Stimulated activated CD4-positive, alpha-beta T cell treated with anti-CD3 and anti-CD28 coated beads, Interleukin-15, amount 100 ng/mL, for 1 hour (primary cell): ENCODE measurements at places on chromosomes 3 and 15.

GRCh38 chr3:19105826-19106225 is 42.5 kb upstream of the KCNH8 start:
- DNase-seq: no peak

DNA sequence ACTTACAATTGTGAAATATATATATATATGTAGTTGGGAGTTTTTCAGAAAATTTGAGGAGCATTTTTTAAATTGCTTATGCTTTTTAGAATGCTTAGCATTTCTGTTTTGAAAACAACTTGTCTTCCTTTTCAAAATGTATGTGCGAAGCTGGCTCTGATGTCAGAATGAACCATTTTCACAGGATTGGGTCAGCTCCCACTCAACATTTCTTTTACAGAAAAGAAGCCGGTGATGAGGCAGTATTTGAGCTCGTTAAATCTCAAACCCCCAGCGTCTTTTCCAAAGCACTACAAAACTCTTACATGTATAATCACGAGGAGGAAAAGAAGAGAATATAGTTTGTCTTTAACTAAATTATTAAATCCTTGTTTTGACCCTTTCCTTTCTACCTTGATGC is 225.4 kb downstream of the MEIS2 start:
- no peak for DNase-seq

DNA sequence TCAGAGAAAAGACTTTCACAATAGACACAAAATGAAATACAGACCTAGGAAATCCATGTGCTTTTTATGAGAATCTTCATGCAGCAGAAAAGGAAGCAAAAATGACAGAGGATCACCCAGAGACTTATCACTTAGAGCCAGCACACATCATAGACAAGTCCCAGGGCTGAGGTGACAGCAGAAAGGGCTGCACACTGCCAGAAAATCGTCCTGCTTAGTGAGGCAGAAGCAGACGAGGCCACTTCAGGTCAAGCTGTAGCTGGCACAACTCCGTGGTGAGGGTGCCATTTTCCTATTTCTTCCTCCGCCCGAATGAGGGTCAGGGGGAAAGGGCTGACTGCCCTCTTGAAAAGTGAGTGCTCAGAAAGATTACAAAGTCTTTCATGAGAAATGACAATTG is 95.9 kb upstream of the TNIK start:
- no peak for DNase-seq

GRCh38 chr3:98056035-98056434 is 20.9 kb upstream of the GABRR3 start:
- DNase-seq: no peak

GRCh38 chr3:184497804-184498203 is 63.8 kb upstream of the EPHB3 start:
- no peak for DNase-seq

DNA sequence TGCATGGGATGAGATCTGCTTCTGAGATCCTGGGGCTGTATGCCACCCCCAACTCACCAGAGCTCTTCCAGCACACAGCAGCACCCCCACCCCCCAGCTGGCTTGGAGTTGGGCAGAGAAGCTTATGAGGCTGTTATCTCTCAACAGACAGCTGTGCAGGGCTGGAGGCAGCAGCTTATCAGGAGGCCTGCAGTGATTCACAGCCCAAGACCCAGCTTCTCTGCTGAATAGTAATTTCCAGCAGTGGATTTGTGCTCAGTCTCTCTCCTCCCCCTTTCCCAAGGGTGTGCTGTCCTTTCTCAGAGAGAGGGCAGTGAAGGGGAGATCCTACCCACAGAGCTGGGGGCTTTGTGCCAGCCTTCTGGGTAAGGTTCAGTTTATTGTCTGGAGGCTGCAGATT is 2.1 kb downstream of the RPP25 start:
- DNase-seq: no peak

DNA sequence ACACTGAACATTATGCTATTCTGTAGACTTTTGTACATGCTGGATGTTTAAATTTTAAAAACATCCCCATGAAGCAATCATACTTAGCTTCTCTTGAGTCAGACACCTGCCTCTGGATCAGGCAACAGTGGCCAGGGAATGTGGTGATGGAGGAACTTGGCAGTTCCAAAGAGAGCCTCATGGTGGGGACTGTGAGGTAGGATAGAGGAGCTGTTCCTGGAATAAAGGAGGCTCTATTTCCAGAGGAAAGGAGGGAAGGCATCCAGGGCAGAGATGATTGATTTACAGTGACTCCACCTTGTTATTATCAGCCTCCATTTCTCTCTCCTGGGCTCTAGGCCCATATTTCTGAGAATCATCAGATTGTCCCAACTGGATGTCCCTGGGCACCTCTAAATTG is 35.0 kb upstream of the ABHD17C start:
- DNase-seq: no peak

GRCh38 chr15:63240109-63240508 is 37.3 kb upstream of the APH1B start:
- no peak for DNase-seq

DNA sequence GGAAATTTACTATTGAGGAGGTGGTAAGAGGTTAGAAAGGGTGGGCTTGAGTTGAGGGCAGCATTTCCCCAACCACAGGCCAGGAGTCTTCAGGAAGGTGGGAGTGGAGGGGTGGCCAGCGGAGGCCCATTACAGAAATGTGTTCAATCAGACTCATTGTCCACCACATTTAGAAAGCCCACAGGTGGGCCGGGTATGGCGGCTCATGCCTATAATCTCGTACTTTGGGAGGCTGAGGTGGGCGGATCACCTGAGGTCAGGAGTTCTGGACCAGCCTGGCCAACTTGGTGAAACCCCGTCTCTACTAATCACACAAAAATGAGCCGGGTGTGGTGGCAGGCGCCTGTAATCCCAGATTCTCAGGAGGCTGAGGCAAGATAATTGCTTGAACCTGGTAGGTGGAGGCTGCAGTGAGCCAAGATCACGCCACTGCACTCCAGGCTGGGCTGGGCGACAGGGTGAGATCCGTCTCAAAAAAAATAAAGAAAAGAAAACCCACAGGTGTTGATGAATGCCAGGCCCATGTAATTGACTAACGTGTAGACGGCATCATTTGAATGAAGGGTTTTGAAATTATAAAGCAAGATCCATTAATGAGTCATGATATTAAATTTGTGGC is 12.2 kb upstream of the SYNM start:
- no peak for DNase-seq

GRCh38 chr15:100057281-100057680 is 284.5 kb downstream of the ADAMTS17 start:
- no peak for DNase-seq

- no peak for DNase-seq
Observed at GRCh38 chr3:144028798-144029411, 57.3 kb downstream of the DIPK2A start.

DNA sequence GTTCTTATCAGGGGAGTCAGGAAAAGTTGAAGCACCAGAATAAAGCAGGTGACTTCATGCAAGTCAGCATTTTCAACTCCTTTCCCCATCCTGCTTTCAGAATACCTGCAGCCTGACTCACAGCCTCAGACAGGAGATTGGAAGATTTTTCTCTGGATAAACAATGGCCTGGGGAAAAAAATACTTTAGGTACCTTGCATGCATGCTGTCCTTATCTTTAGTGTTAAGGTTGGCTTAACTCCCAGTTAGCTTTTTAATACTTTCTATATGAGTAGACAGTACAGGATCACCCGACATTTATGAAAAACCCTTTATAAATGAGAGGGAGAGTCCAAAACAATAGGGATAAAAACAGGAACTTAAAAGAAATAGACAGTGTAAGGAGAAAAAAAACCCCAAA is 53.6 kb downstream of the PAK2 start:
- no peak for DNase-seq

DNA sequence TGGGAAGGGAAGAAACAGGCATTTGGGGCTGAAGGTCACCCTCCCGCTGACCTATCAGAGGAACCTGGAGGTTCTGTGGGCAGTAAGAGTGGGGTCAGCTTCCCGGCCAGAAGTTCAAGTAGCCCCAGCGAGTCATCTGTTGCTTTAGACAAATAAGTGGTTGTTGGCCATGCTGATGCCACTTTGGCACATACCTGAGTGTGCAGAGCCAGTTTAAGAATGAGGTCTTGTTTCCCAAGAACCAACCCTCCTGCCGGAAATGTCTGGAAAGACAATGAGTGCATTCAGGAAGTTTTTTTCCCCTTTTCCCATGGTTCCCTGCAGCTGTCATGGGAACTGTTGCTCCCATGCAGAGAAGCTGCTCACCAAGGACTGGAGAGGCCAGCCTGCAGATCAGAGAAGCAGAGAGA is 166.7 kb downstream of the ZNF621 start:
- DNase-seq: no peak

GRCh38 chr3:102449341-102449740 is 14.5 kb downstream of the ZPLD1 start:
- DNase-seq: no peak

DNA sequence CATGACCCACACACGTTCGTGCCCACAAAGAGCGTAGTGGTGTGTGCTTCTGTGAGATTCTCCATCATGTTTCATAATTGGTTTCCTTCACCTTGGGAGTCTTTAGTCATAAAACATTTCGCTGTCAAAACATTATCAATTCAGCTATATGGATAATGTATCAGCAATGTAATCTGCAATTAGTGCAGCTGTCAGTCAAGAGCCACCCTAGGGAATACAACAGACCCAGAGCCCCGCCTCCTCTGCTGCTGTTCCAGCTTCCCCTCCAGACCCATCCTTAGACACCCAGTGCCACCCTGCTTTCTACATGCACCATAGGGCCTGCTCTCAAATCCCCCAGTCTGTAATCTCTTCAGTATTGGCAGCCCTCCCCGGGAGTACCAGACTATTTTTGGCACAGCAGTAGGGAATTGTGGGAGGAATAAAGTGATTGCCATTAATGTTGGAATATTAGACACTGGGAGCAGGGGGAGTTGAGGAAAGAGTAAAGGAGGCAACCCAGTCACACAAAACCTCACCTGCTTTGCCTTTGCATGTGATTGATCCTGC is 31.5 kb upstream of the C3orf80 start:
- DNase-seq: no peak

DNA sequence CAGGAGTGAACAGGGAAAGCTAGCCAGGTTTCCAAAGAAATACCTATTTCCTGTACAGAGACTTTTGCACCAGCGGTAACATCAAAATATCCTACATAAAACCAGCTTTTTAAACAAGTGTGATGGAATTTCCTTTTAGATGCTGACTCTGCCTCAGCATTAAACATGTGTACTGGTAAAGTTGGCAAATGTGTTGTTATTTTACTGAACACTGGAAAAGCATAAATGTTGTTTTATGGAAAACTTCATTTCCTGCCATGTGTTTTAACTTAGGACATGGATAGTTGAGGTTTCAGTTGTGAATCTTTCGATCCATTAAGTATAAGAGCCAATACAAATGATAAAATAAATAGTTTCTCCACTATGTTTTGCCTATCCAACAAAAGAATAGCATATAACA is 15.7 kb downstream of the OXNAD1 start:
- no peak for DNase-seq

DNA sequence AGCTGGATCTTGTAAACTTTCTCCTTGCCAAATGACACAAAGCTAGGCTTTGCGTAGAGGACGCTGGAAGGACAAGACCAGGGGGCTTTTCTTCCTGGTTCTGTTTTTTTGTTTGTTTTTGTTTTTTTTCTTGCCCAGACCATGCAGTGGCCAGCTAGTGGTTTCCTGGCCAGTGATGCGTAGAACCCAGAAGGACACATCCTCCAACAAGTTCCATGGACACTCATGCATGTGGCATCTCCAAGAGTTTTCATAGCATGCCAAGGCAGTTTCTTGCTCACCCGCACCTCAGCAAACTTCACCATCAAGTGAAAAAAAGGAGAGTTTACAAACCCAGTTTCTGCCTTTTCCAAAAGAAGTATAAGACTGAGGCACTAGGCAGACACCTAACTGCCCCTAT is 46.1 kb upstream of the TMCO5A start:
- DNase-seq: no peak

DNA sequence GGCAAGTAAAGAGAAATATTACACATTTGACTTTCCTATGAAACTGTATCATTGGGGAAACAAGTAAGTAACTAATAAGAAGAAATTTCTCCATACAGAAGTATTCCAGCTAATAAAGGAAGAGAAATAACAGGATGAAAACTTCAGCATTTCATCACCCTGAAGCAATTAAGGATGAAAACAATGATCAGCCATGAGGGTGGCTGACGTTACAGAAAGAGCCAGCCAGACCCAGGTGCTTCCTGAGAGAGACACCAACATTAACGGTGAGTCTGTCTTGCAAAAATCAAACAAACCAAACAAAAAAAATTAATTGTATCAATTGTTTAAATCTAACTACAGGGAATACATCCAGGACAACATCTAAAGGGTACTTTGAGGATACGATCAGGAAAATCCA is 190.0 kb downstream of the ARRDC4 start:
- DNase-seq: no peak

DNA sequence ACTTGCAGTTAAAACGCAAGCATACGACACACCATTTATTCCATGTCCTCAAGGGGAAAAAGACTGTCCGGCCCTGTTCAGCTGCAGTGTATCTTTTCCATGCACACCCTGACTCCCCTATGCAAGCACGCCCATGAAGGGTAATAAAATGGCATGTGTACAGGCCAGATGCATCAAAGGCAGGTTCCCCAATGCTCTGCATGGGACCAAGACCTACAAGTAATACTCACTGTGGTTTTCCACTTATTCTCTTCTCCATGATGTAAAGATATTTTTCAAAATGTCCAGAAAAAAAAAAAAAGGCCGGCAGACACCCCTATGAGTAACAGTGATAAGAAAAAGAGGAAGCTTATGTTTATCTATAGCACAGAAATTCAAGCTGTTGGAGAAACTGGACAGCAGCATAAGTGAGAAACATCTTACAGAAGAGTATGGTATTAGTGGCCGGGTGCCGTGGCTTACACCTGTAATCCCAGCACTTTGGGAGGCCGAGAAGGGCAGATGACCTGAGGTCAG is 70.8 kb downstream of the MCF2L2 start:
- DNase-seq: no peak

DNA sequence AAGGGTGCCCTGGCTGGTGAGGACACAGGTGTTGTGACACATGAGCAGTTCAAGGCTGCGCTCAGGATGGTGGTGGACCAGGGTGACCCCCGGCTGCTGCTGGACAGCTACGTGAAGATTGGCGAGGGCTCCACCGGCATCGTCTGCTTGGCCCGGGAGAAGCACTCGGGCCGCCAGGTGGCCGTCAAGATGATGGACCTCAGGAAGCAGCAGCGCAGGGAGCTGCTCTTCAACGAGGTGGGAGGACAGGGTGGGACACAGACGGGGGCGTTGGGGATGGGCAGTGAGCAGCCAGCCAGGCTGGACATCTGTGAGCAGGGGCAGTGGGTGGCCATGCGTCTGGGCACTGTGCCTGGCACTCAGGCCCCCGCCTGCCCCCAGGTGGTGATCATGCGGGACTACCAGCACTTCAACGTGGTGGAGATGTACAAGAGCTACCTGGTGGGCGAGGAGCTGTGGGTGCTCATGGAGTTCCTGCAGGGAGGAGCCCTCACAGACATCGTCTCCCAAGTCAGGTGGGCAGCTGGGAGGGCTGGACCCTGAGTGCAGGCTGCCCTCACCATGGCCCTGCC is 10.3 kb downstream of the ANKRD63 start:
- no peak for DNase-seq

GRCh38 chr3:117435506-117435905 is 725.9 kb downstream of the TUSC7 start:
- DNase-seq: no peak
